Pancreas (tissue), 10 donors: ENCODE measurements at places on chromosomes 13 and 19.

DNA sequence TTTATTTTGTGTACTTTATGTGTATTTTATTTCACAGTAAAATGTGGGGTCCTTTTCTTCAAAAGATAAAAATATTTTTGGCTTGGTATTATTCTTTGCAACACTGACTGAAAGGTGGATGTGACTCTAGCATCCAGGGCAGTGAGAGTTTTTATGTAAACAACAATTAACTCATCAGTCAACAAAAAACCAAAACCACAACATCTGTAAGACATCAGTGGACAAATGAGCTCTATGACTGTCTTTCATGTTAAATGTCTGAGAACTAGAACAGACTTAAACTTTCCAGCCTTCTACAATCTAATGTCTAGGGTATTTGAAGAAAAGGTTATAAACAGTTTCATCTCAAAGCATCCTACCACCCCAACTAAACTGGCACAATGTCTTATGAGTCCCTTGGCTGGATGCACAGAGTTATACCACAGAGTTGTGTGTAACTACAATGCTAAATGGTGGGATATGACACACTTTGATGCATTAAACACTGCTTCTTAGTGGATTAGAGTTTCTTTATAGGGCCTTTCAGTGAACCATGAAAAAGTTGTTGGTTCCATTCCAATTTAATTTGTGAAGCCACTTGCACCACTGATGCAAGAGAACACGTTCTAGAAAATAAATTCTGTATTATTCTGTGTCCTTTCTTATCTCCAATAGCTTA, 544.2 kb upstream of the KLF12 start:
- DNase-seq, result no peak

- no peak for DNase-seq
Measured at GRCh38 chr19:12938779-12939601, 581 bp downstream of the CALR start.

DNA sequence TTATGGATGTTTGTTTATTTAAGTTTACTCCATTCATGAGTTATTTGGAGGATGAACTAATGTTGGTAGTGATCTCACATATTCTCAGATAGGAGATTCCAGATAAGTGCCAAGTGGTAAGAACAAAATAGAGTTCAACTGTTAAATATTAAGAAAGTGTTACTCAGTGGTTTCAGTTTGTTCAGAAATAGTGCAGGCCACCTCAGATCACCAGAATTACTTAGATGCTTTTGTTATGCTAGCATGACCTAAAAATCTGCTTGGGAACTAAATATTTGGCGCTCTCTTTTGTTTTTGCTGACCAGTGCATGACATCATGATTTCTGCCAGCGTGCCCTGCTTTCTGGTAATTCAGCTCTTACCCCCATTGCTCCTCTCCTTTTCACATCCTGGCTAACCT, 15.6 kb downstream of the CLDN10 start:
- no peak for DNase-seq

DNA sequence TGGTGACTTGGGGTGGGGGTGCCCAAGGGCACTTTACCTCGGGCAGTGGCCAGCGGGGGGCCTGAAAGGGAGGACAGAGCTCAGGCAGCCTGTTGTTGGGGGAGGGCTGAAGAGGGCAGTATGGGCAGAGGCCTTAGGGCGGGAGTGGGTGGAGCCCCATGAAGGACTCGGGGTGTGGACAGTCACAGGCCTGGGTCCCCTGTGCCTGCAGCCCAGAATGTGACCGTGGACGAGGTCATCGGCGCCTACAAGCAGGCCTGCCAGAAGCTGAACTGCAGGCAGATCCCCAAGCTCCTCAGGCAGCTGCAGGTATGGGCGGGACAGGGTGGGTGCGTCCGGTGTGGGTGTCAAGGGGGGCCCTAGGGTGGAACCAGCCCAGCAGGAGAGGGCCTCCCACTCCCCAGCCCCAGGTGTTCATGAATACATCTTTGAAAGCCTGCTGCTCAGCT, 22.5 kb downstream of the NKPD1 start:
- DNase-seq, result no peak

- DNase-seq, result no peak
Measured at GRCh38 chr13:72754111-72754510, 26.4 kb downstream of the BORA start.

DNA sequence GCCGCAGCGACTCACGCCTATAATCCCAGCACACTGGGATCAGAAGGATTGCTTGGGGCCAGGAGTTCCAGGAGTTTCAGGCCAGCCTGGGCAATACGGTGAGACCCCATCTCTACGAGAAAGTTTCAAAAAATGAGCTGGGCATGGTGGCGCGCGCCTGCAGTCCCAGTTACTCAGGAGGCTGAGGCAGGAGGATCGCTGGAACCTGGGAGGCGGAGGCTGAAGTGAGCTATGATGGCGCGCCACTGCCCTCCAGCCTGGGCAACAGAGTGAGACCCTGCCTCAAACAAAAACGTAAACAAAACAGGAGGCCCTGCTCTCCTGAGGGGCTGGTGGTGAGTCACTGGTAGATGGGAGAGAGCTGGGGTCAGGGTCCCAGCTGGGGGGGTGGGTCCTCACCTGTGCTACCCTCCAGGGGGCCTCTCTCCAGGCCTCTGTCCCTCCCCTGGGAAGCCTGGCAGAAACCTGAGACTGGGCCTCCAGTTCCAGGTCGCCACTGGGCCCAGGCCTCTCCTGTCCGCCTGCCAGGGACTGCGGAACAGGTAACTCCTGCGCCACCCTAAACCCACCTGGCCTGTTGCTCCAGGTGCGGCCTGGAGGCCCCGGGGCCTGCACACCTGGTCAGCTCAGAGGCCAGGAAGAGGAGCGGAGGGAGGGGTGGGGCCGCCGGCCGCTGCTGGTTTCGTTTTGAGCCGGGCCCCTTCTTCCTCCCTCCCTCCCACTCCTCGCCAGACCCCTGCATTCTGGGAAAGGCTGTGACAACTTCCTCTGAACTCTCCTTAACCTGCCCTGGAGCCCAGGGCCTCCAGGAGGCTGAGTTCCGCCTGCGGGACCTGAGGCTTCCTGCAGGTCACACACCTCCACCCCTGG, 17.2 kb upstream of the ZBTB7A start:
- DNase-seq, result no peak

DNA sequence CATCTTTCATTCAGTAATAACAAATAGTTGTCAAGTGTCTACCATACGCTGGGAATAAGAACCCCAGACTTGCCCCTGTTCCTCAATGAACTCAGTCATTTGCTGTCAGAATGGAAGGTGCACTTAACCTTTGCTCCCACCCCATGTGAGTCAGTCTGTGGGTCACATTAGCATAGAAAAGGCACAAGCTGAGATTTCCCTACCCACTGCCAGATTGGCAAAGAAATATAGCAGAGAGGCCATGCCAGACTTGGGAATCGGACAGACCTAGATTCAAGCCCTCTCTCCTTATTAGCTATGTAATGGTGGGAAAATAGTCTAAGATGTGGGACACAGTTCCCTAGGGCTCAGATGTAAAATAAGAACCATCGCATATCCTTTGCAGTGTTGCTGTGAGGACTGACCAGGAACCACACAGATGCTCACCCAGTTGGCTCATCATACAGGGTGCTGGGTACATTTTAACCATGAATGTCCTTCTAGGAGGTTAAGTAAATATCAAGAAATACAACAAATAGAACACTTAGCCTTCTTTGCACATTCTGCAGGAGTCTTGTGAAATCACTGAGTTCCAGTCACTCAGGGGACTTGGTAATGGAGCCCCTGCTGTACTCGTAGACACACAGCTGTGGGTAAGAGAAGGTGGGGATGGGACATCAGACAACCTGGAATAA, 218.2 kb downstream of the FGF14 start:
- DNase-seq, result no peak

- DNase-seq, result no peak
Measured at GRCh38 chr19:6088602-6089049, 21.7 kb downstream of the RFX2 start.

GRCh38 chr19:49840736-49841249, 10.2 kb upstream of the PTOV1 start:
- no peak for DNase-seq

DNA sequence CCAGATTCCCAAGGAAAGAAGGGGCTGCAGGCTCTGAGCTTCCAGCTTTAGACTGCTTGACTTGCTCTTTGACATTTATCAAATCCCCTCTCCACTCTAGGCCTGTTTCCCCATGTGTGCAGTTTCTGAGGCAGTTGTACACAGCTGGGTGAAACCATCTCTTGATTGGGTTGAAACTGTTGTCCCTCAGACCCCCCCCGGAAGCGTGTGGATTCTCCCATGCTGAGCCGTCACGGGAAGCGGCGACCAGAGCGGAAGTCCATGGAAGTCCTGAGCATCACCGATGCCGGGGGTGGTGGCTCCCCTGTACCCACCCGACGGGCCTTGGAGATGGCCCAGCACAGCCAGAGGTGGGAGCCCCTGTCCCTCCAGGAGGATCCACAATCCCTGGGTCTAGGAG, 19.7 kb downstream of the BRSK1 start:
- DNase-seq, result no peak
